ENCODE measurements at places on chromosomes 3 and 15.
A peak's percentile ranks its signal among the peaks of the same experiment; 100 is the strongest.

DNA sequence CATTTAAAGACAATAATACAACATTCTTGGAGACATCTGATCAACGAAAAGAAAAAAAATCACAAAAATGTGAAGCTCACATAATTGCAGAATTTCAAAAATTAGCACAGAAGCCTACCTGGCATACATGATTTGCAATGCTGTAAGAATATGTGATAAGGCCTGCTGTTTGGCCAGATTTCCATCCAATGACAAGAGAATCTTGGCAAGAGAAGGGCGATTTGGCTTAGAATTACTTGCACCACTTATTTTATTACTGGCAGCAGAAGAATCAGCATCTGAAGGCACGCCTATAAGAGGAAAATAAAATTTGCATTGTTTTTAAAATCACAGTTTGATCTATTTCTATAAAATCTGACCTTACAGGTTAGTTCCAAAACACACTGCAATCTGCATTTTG, 70.3 kb upstream of the OCA2 start:
- no peak for DNase-seq

- peak; percentile 69 for DNase-seq
These were observed 169.0 kb downstream of the GHSR start for GRCh38 chr3:172279191-172279640.

DNA sequence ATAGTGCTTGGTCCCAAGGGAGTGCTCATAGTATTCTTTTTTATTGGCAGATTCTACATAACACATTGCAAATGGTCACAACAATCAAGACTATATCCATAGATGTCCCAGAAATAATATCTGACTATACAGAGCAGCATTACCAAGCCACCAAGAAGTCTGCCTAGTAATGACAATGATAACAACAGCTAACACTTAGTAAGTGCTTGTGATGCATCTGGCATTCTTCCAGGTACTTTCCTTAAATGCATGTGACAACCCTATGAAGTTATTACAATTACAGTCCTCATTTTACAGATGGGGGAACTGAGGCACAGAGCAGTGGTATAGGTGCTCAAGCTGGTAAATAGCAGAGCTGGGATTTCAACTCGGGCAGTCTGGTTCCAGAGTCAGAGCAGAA, 49.6 kb upstream of the ICE2 start:
- no peak for DNase-seq

DNA sequence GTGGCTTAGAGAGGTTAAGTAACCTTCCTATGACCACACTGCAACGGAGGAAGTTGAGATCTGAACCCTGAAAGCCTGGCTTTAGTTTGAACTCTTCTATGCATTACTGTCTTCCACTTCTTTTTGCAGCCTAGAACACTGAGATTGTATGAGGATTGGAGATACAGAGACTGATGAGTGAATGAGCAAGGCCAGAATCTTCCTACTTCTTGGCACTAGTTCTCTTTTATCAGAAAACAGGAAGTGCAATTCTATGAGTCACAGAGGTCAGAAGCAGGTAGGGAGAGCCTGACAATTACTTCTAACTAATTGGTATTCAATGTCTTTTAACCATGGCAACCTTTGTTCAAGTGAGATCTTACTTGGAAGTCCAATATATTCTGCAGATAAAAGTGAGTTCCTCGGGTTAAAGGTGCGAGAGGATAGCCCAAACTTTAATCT, 219.0 kb downstream of the SHQ1 start:
- DNase-seq: no peak

DNA sequence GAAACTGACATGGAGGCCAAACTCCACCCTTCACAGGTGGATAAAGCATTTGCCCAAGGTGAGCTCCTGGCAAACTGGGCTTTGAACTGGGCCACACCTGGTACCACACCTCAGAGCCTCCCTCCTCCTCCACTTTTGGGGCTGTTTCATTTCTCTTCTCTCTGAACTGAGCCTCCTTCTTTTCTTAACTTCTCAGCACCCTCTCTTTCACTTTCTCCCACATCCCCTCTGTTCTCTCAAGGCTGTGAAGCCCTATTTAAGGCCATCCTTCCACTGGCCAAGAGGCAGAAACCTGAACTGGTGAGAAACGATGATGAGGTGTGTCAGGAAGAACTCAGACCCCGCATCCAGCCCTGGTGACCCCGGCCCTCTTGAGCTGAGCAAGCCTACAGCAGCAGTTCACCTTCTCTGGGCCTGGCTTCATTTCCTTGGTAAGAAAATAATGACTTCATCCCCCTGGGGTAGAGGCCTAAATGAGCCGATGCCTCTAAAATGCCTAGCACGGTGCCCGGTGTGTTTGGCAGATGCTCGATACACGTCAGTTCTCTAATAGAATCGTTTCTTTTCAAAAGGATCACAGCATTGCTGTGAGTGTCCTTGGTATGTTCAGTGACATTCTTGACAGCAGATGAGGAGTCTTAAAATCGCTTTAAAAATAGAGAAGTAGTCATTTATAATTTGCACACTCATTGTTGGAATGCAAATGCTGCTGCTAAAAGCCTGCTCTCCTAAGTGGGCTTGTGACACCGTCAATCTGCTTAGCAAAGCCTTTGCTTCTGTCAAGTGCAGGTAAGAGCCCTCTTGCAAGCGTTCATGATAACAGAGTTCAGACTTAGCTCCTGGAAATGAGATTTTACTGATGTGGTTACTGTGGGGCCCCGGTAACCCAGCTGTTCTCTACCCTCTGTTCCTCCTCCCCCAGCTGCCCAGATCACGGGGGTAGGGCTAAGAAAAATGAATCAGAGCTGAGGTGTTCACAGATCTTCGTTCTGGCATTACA, 97.7 kb upstream of the ATP2B2 start:
- DNase-seq: no peak

DNA sequence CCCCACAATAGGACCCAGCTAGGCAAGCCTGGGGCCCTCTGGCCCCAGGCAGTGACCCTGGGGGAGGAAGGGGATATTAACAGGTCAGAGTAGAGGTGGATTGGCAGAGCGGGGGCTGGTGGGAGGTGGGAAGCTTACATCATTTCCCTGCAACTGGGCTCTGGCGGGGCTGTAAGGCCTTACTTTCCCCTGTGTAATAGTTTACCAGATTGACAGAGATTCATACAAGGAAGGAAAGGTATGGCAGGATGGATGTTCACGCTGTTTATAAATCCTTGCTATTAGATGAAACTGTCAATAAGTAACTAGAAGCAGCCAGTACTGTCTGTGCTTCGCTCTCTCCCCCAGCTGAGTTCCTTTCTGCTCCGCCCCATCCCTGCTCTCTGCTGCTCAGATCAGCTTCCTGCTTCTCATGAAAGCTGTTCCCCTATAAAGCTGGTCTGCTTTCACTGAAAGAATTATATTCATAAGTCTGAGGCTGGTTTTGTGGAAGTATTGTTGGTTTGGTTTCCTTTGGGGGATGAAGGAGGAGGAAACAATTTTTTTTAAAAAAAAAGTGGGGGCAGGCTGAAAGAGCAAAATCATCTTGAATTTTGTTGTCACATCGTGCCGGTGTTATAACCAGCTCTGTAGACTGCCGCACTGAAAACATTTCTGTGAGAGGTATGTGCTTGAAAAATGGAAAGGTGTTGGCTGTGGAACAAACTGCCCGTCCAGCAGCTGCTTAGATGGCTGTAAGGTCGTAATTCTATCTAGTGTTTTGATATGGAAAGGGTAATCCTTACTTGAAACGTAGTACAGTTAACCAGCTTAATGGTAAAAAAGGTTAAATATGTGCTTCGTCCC, 76.4 kb downstream of the BBX start:
- peak; percentile 9 for DNase-seq

- no peak for DNase-seq
These were observed 134.1 kb downstream of the LRRK1 start for GRCh38 chr15:101053261-101053660.

GRCh38 chr15:33310481-33311311, at the start of gene RYR3:
TSS of gene RYR3 (plus strand) at chr15:33310967. CDS start at chr15:33311046, 79 bp downstream.
- DNase-seq: peak; percentile 11

DNA sequence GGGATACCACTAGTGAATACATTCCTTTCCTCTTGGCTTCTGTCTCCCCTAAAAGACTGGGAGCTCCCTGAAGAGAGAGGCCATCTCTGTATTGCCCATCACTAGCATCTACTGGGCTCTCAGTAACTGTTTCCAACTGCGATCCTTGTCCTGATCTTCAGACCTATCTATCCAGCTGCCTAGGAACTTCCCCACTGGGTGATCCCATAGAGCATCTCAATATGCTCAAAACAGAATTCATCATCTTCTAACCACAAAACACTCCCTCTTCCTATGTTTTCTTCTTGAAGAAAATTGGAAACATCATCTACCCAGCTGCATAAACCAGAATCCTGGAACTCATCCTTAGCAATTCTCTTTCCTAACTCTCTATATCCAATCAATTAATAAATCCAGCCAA, 54.6 kb downstream of the PLD1 start:
- no peak for DNase-seq

- no peak for DNase-seq
These were observed 297.6 kb downstream of the VPS13C start for GRCh38 chr15:61762676-61763075.

- DNase-seq: no peak
These were observed 65.8 kb downstream of the DTWD1 start for GRCh38 chr15:49686599-49686998.

- no peak for DNase-seq
These were observed 29.8 kb downstream of the KPNA1 start for GRCh38 chr3:122484985-122485384.

DNA sequence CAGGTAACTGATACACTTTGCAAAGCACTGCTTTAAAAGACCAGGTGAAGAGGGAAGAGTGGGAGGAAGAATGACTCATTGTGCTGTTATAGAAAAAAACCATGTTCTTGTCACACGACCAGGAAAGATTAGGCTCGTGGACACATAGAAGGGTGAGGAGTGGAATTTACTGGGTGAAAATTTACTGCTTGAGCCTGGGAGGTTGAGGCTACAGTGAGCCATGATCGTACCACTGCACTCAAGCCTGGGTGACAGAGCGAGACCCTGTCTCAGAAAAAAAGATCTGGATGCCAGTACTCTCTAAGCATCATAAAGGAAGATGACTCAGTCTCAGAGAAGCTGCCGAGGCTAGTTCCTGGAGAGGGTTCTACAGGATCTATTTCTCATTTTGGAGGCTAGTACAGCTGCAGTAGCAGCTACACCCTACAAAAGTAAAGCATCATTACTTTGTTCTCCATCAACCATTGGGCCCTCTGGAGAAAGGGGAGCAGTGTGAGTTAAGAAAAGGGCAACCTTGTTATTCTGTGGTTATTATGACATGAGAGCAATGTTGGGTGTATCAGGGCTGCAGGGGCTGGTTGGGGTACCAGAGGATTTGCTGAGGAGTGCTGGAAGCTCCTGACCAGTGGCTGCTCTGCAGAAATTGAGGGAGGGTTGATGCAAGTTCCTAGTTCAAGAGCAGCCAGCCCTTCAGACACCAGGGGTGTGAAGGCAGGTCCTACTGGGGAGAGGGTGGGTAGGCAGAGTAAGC, 75.4 kb downstream of the CMTM8 start:
- DNase-seq: no peak

DNA sequence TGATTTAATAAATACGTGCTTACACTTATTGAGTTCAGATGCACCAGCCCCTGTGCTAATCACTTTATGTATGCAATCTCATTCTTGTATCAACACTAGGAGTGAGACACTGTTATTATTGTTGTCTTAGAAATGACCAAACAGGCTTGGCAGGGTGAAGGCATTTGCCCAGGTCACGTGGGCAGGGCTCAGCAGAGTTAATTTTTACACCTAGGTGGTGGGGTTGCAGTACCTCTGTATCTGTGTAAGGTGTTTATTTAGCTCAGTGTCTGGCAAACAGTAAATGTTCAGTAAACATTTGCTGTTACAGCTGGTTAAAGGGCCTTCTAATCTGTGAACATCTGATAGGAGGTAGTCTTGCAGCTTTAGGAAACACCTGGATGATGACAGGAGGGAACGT, 200.0 kb downstream of the CACNA2D3 start:
- no peak for DNase-seq

- no peak for DNase-seq
These were observed 121.8 kb downstream of the ZNF609 start for GRCh38 chr15:64582202-64582601.

DNA sequence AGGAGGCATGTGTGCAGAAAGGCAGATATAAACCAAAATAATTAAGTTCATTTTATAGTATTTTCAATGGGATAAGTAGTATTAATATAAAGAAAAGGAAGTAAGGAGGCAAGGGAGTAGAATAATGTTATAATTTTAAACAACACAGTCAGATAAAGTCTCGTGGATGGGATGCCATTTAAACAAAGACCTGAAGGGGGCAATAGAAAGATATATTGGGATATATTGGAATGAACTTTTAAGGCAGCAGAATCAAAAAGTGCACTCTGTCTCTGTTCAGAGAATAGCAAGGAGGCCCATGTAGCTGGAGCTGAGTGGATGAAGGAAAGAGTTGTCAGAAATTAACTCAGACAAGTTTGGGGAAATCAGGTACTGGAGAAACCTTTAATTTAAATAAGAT, 158.7 kb downstream of the CGGBP1 start:
- DNase-seq: no peak

DNA sequence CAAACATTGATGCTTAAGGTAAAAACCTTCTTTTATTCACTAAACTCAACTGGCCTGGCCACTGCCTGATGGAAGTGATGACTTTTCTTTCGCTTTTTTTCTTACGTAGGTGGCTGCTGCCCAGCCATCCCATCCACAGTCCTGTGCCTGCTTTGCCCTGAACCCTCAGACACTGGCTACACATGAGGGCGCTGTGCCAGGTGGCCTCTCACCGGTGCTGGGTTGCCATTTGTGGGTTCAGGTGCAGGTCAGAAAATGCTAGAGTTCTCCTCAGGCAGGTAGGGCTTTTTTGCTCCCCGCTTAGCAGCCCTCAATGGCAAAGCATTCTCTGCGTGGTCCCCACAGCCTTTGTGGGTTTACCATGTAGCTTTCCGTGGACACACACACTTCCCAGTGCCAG, 88.3 kb upstream of the PRR23E start:
- DNase-seq: peak; percentile 26

DNA sequence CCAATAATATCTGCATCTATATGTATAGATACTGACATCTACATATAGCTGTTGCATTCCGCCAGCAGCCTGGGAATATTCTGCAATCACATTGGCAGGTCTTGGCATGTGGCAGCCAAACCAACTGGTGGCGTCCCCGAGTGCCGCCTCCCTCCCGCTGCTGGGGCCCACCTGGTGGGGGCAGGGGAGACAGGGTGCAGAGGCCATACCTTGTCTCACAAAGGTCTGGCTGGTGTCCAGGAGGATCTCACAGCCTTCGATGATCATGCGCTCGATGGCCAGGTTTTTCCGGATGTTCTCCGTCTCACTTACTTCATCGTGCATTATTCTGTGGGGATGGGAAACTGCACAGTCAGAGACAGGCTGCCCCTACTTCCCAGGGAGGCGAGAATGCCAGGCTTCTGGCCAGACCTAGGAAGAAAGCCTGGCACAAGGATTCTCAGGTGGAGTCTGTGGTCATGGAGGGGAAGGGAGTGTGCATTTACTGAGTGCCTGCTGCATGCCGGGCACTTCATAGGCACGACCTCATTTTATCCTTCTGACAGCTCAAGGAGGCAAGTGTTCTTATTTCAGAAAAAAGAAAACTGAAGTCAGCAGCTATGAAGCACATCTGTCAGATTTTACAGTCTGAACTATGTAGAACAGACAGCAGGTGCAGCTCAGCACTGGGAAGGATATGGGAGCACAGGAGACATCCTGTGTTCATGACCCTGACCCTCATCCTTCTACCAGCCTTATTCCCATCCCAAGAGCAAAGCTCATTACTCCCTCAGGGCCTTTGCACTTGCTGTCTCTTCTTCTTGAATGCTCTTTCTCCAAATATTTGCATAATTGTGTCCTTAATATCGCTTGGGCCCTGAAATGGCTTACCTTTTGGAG, 62.8 kb downstream of the RASGRF1 start:
- DNase-seq: no peak
